ENCODE measurements at places on chromosomes 7 and 10.

- no peak for DNase-seq
These were observed 46.6 kb downstream of the MINPP1 start for GRCh38 chr10:87551326-87551725.

DNA sequence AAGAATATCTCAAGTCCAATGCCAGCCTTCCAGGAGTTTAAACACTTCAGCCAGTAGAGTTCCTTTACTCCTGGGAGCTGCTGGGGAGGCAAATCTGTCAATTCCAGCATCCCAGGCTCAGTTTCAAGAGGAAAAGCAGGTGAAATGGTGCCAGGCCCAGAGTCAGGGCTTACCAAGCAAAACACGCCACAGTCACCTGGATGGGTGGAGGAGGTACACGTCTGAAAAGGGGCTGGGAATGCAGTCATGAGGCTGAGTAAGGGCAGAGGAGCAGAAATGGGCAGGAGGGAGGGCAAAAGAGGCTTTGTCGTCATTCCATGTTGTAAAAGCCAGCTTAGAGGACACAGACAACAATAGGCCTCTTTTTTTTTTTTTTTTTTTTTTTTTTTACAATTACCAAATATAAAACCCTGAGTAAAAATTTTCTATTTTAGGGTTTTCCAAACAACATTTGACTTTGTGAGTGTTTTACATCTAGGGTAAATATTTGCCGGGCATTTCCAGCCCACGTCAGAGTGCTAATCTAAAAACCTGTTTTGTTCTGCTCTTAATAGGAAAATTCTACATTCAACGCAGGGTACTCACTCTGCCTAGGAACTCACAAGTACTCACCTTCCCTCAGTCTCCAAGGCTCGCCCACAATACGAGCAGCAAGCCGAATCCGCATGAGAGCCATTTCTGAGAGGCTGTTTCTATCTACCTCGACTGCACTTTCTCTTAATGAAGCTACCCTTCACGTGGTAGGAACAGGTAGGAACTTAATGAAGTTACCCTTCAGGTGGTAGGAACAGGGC, 21.2 kb downstream of the GFRA1 start:
- no peak for DNase-seq

GRCh38 chr10:107623292-107623691, 458.8 kb upstream of the SORCS1 start:
- no peak for DNase-seq

- peak; percentile 27 for DNase-seq
These were observed 101.0 kb downstream of the LRMDA start for GRCh38 chr10:75532253-75532924.

GRCh38 chr7:126533715-126534114, 719.0 kb downstream of the GRM8 start:
- DNase-seq = no peak

DNA sequence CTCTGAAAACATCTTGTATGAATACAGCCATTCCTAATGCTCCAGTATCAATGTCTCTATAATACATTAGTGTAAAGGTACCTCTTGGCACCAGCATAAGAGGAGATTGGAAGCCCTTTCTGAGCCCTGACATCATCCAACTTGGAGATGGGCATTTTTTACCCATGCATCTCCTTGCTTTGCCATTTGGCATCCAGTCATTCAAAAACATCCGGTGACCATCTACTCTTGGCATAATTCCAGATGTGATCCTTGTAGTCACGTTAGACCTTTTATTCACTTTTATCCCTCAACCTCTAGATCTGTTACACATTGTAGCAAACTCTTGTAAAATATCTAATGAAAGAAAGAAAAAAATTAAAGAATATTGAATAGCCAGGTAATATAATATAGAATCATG, 17.9 kb upstream of the SGMS1 start:
- DNase-seq = no peak

- DNase-seq = no peak
These were observed 105.3 kb upstream of the LRGUK start for GRCh38 chr7:134021836-134022235.

DNA sequence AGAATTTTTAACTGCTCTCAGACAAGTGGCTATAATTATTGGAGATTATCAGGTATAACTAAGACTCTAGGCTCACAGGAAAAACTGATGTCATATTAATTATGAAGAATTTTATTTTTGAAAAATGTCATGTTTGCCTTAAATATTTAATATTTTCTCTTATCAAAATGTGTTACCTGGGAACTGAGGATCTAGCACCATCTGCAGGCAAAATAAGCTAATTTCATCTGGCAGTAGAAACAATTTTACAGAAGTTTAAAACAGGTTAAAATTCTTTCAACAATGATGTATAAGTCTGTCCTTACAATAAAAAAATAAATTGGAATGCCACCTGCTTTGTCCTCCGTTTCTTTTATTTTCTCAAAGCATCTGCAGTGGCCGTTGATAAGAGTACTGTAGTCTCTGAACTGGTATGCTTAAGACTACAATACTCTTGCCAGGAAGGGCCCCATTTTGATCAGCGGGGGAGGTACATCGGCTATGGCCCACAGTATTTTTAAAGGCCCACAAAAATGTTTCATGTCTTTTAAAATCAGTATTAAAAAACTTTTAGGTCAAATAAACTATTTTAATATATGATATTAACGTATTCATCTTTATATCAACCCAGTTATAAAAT, 81.3 kb downstream of the VWDE start:
- no peak for DNase-seq

DNA sequence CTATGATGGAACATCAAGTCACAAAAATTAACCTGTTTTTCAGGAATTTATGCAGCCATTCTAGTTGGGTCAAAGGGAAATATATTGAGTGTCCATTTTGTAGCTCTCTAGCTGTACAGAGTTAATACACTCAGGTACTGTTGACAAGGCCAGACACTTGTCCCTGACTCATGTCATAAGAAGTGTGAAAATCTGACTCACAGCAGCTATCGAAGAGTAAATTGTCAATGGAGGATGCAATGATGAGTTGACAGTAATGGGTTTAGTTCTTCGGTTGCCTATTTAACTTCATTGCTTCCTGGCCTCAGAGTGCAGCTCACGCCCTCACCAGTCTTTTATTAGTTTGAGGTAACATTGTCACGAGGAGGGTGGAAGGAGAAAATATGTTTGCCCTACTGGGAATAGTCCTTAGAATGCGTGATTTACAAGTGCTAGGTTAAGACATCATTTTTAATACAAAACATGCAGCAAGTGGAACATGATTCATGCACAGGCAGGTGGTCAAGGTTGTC, 255.1 kb downstream of the XPNPEP1 start:
- no peak for DNase-seq

DNA sequence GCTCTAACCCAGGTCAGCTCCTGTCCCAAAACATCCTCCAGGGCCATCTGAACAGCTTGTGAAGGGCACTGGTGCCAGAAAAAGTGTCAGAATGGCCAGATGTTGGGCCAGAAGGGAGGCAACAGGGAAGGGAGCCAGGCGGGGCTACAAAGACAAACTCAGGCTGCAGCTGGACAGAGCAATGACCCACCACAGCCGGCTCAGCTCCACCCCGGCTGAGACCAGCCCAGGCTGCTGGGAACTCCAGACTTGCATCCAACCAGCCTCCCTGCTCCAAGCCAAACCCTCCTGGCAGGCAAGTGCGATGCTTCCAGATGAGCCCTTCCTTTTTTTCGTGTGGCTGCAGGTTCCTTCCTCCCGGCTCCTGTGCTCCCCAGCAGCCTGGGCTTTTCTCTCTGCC, 466.9 kb downstream of the PTPRN2 start:
- no peak for DNase-seq

- DNase-seq = no peak
These were observed 41.9 kb downstream of the ENO4 start for GRCh38 chr10:116891208-116891607.

DNA sequence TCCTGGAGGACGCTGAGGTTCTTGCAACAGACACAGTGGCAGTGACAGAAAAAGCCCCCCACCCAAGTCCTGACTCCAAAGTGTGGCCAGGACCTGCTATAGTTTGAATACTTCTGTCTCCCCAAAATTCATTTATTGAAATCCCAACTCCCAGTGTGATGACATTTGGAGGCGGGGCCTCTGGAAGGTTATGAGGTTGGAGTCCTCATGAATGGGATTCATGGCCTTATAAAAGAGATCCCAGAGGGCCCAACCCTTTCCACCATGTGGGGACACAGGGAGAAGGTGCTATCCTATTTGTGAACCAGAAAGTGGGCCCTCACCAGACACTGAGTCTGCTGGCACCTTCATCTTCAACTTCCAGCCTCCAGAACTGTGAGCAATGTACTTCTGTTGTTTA, 18.3 kb downstream of the ANXA11 start:
- DNase-seq = no peak

GRCh38 chr10:48416584-48417232, 110.2 kb downstream of the MAPK8 start:
- DNase-seq = no peak

DNA sequence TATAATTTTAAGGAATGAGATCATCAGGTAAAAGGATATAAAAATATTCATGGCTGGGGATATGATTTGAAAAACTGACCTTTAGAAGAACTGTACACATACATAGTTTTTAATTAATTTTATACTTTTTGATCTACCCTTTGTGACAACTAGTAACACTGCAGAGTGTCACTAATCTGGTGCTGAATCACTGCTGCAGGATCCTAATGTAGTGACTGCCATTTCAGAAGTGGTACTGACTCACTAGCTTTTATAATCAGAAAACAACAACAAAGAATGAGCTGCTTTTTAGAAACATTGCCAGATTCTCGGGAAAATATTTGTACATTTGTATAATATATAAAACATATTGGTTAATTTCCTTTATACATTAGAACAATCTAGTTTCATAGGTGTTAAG, 110.4 kb downstream of the HIPK2 start:
- no peak for DNase-seq

GRCh38 chr10:126904818-126905701, at the start of gene DOCK1:
DOCK1 (plus strand) TSS chr10:126905428; CDS start chr10:126905518, 90 bp downstream.
- no peak for DNase-seq

DNA sequence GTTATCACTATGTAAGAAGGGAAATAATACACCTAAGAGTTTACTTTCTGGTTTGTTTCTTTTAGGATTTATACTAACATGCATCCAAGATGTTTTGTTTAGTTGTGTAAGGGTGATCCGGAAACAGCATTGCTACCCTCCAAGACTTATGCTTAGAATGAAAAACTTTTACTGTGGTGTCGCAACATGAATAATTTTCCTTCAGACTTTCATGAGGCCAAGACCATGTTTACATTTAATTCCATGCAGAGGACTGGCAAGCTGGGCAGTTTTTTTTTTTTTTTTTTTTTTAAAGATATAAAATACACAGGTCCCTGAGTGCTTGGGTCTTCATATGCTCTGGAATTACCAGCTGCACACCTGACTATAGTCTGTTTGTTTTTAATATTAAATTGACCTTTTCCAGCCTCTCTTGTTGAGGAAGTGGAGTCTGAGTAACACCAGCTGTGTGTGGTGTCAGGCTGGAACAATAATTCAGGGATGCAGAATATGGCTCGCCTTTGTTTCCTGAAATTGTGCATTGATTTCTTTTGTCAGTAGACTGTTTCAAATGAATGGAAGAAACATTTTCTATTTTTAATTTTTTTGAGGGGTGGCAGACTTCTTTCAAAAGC, 81.7 kb downstream of the ST7 start:
- DNase-seq = no peak

GRCh38 chr10:70752571-70752970, 32.6 kb downstream of the TBATA start:
- no peak for DNase-seq

DNA sequence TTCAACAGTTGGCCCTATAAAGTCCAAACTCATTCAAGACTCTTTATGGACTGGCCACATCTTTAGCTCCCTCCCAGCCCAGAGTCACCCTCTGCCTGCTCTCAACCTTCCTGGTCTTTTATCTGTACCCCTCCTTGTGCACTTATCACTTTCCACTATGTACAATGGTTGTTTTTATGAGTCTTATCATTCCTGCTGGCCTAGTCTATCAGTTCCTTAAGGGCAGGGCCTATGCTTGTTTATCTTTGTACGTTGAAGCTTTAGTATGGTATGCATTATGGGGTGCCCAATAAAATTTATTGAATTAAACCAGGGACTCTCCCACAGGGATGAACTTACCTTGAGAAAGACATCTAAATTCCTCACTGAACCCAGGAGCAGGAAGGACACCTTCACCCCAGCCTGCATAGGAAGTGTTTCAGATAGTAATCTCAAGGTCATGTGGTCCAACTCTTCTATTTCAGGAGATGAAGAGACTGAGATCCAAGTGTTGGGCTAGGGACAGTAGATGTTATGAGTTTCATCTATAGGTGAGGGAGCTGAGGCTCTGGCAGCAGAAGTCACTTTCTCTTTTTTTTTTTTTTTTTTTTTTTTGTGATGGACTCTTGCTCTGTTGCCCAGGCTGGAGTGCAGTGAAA, 13.3 kb upstream of the PDCD4 start:
- no peak for DNase-seq

- no peak for DNase-seq
These were observed 142.3 kb downstream of the VPS50 start for GRCh38 chr7:93374345-93374940.

GRCh38 chr10:42932735-42933447, 144.0 kb upstream of the RET start:
- no peak for DNase-seq

DNA sequence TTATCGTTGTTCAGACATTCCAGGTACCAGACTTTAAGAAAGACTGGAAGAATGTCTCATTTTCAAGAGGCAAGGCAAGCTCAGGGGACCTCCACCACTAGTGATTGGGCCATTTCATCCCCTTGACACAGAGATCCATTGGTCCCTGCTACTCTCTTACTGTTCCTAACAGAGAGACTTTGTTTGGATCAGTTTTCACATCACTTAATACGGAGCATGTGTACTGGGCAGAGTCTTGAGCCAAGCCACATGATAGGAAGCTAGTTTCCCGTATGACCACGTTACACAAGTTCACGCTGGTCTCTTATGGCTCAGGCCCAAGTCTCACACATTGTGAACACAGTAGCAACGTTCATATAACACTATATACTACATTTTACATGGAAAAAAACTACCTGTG, 269.9 kb downstream of the BAMBI start:
- no peak for DNase-seq

DNA sequence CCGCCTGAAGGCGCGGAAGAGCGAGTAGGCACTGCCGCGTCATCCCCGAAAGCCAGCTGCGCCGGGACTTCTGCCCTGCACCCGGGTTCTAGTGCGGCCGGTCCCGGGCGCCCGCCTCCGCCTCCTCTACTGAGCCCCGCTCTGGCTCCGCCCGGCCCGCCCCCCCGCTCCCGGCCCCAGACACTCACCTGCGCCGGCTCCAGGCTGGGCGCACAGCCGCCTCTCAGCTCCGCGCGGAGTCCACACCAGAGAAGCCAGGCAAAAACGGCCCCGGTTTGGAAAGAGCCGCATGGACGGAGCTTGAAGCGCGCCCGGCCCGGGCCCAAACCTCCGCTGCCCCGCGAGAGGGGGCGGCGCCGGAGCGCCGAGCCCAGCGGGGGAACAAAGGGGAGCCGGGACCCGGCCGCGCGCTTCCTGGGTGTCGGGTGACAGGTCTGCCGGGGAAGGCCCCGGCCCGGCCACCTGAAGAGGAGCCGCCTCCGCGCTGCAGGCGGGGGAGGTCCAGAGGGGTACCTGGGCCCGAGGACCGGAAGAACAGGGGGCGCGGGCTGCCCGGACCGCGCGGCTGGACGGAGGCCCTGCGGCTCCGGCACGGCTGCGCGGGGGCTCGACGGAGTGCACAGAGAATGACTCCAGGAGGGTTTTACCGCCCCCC, 168.2 kb downstream of the NRF1 start:
- DNase-seq = peak; percentile 2

GRCh38 chr7:73851410-73852338, 9.3 kb upstream of the TMEM270 start:
- peak; percentile 96 for DNase-seq

GRCh38 chr10:103499881-103500280, 6.4 kb downstream of the NEURL1 start:
- DNase-seq = no peak

Data from epithelial cell of prostate (primary cell).